ENCODE measurements at places on chromosomes 4 and X.

DNA sequence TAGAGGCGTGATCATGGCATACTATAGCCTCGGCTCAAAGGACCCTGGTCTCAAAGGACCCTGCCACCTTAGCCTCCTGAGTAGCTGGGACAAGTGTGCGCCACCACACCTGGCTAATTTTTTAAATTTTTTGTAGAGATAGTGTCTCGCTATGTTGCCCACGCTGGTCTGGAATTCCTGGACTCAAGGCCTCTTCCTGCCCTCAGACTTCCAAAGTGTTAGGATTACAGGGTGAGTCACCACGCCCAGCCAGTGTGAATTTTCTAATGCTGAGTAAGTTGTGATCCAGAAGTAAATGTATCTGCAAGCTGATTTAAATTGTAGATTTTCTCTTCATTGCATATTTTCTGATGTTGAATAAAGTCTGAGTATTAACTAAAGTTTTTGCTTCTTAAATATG is 2.6 kb upstream of the ZNF674 start:
- no peak for DNase-seq

DNA sequence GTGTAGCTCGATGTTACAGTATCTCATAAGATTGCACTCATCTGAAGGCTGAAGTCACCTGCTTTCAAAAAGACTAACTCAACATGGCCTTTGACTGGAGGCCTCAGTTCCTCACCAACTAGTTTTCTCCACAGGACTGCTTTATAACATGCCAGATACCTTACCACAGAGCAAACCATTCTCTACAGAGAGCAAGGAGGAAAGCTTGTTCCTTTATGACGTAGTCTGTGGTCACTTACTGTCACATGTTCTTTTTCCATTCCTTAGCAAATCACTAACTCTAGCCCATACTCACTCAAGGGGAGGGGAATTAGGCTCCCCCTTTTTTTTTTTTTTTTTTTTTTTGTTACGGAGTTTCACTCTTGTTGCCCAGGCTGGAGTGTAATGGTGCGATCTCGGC is 3.2 kb downstream of the THAP9 start:
- no peak for DNase-seq

- no peak for DNase-seq
Measured at GRCh38 chrX:37816766-37817165, 30.6 kb downstream of the DYNLT3 start.

- no peak for DNase-seq
Measured at GRCh38 chrX:111005166-111005565, 90.8 kb upstream of the PAK3 start.

DNA sequence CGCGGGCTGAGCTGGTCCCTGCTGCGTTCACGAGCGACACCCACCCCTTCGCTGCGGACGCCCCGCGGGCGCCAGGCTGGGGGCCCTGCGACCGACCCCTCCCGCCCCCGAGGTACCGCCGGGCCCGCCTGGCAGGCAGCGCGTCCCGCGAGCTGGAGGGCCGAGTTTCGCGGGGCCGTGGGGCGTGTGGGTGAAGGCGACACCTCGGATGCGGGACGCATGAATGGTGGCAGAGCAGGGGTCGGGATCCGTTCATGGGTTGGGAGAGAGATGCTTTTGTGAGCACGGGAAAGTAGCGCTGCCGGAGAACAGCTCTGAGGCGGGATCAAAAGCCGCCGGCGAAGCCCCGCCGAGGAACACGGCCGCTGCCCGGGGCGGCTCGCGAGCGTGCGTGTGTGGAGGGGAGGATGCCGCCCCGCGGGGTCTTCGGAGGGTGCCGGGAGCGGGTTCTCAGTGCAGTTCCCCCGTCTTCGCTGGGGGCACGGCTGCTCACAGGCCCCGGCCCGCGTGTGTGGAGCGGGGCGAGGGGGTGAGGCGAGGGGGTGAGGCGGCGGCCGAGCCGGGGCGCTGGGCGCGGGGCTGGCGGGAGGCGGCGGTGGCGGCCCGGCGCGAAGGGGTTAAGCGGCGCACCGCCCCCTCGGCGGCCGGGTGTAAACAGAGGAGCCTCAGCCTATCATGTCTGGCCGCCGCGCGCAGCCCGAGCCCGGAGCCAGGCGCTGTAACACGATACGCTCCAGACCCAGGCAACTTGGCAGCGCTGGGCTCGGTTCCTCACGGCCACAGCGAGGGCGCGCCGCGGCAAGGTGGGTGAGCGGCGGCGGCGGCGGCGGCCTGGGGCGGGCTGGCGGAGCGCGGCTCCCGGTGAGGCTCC is 205.3 kb downstream of the TENM3 start:
- DNase-seq: no peak

DNA sequence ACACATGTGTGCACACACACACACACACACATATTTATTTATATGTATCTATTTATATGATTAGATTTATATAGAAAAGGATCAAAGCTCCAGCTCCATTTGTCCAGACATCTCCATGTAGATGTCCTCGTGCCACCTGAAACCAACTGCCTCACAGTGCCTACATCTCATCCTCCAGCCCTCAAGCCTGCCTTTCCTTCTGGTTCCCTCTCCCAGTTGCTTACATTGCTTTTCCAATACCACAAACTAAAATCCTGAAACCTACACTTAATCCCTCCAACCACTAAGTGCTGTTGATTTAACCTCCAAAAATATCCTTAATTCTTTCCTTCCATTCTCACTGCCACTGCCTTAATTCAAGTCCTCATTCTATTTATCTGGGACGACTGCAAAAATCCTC is 51.4 kb downstream of the STBD1 start:
- no peak for DNase-seq

- no peak for DNase-seq
Measured at GRCh38 chr4:153419673-153420278, 46.4 kb upstream of the TMEM131L start.

DNA sequence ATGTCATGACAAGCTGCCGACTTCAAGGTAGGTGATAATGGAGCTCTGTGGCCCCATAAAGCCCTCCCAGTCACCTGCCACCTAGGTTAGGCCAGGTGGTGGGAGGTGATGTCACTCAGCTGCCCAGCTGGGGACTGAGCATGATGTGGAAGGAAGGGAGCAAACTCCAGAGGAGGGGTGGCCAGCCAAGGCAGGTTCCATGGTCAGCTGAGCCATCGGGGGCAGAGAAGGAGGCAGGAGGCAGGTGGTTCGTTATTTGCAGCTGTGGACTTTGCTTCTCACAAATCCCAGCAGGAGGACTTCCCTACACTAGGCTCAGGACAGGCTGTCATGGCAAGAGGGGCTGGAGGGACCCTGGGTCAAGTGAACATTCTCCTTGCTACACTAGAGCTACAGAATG is 2.1 kb downstream of the CCDC120 start:
- DNase-seq: no peak

GRCh38 chr4:2261110-2261852 is 628 bp downstream of the MXD4 start:
- DNase-seq: peak; percentile 37

GRCh38 chr4:3411676-3412075 is 30.1 kb upstream of the HGFAC start:
- DNase-seq: no peak

GRCh38 chr4:10063544-10064300 is 42.4 kb upstream of the SLC2A9 start:
- peak; percentile 57 for DNase-seq

DNA sequence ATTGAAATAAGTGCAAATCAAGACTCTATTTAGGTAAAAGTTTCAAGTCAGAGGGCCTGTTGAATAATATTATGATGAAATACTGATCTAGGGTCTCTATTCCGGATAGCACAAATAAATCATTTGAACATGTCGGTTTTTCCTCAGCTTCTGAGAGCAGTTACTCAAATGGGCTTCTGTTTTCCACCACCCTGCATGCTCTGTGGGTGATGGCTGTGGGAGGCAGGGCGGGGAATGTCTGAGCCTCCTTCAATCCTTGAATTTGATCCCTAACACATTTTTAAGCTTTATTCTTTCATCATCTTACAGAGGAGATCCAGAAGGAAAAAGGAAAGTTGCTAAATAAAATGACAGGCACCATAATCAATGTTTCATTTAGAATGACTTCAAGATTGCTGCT is 8.5 kb downstream of the UNC5C start:
- no peak for DNase-seq

GRCh38 chr4:119027811-119028210 is 107.8 kb upstream of the MYOZ2 start:
- no peak for DNase-seq

- no peak for DNase-seq
Measured at GRCh38 chrX:69028761-69029120, 136.5 kb downstream of the PJA1 start.

GRCh38 chr4:3283483-3283882 is 9.3 kb upstream of the RGS12 start:
- DNase-seq: no peak

DNA sequence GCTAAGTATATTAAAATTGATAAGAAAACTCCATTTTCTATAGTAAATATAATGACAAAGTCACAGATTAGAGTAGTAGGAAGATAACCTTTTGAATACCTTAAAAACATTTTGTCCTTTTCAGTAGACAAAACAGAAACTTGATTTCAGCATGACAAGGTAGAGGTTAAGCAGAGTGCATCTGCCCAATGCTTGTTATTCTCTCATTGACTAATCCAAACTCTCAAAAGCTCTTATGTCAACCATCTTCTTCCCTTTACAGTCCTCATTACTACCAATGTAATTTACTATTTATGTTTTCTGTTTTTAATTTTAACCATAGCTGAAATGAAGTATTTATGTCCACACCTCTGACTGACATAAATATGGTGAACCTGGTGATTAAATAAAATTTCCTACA is 11.1 kb downstream of the NIPAL1 start:
- DNase-seq: no peak

DNA sequence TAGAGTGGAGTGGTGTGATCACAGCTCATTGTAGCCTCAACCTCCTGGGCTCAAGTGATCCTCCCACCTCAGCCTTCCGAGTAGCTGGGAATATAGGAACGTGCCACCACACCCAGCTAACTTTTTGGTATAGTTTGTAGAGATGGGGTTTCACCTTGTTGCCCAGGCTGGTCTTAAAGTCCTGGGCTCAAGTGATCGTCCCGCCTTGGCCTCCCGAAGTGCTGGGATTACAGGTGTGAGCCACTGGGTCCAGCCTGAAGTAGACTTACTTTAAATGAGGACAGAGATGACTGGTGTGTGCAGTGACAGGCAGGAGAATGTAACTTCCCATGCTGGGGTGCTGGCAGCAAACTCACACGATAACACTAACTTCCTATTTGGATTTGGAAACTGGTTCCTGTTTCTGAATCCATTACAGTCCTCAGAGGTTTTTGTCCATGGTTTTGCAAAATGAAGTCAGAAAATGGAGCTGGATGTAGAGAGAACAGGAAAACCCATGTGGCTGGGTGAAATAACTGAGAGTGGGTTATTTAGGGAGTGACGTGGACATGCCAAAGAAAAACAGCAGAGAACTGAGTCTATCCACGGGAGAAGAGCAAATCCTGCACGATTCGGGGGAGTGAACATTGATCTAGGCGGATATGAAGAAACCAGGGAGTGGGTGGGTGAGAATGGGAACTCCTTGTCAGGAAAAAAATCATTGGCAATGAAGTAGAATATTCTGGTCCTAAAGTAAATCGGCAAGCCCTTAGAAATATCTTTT is 95.6 kb downstream of the GATB start:
- peak; percentile 43 for DNase-seq

- no peak for DNase-seq
Measured at GRCh38 chr4:142282870-142283431, 563.1 kb downstream of the INPP4B start.

DNA sequence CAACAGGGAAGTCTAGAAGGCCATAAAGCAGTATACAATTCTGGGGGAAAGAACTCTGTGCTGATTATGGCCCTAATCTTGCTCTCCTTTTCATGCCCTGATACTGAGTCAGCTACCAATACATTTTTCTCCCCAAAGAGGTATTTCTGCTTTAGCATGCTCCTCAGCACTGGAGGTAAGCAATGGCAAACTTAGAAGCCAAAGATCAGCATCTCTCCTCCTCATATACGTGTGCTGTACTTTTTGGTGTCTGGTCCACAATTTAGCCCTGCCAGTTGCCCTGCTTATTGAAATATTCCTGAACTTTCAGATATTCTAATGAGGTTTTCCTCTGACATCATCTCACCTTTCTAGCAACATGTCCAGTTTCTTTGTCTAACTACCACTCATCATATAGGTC is 226.2 kb downstream of the FSTL5 start:
- no peak for DNase-seq

- no peak for DNase-seq
Measured at GRCh38 chr4:156290811-156291210, 337.1 kb upstream of the CTSO start.

GRCh38 chrX:37918168-37918567 is 70.8 kb upstream of the DYNLT3 start:
- DNase-seq: no peak

GRCh38 chr4:88725986-88726385 is 28.4 kb upstream of the NAP1L5 start:
- DNase-seq: no peak

GRCh38 chr4:1463927-1464540 is 57.8 kb upstream of the NKX1-1 start:
- no peak for DNase-seq

DNA sequence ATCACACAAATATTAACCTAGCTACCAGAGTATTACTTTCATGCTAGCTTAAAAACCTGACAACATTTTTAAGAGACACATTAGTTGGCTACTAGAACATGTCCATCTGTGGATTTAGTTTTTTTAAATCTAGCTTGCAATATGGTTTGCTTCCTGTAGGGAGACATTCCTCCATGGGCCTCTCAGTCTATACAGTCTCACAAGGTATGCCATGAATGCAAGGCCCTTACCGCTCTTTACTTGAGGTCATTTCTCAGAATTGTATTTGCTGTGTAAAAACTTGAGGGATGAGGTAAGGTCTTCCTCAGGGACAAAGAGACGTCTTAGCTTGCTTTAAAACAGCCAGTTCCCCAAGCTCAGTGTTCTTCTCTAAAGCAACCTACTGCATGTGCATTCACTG is 26.9 kb downstream of the UBA6 start:
- no peak for DNase-seq

DNA sequence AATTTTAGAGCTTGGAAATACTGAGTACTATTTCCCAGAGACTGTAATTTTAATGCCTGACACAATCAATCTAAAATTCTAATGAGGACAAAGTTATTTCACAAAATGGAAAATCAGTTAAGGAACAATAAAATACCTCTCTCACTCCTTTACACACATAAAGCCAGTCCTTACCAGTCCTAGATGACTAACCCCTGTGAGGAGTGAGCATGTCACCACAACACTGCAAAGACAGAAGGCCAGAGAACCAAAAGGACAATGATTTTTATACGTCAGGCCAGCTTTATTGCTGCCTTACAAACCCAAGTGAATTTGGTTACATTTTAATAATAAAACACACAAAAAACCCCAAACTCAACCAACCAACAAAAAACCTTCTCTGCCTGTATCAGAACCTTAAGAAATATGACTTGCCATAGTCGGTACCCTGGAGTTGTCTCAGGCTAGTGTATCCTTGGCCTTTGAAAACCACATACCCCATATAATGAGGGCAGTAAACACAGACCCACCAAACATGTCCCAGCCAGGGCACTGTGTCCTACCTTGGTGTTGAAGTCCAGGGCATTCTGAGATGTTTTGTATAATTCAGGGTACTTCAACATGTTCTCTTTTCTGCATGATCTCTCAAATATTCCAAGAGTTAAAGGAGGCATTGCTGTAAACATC is 57.6 kb downstream of the SHISA3 start:
- DNase-seq: no peak

GRCh38 chr4:156137679-156138473 is 184.2 kb upstream of the CTSO start:
- no peak for DNase-seq

Data from HL-60 (cell line).